ENCODE measurements at places on chromosomes 4 and X.

DNA sequence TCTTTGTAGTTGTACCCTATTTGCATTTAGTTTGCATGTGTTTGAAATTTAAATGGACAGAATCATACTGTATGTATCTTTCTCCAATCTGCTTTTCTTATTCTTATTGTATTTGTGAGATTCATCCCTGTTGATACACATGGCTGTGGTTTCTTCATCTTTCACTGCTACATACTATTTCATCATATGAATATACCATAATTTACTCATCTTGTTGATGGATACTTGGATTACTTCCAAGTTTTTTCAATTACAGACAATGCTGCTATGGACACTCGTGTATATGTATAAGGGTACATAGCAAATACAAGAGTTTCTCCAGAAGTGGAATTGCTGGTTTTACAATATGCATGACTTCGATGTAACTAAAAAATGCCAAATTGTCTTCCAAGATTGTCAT is 11.8 kb upstream of the KLHL8 start:
- DNase-seq = no peak

GRCh38 chr4:141458501-141458900 is 177.9 kb upstream of the IL15 start:
- peak; percentile 27 for DNase-seq

GRCh38 chr4:69075061-69075792 is 21.0 kb upstream of the UGT2B7 start:
- no peak for DNase-seq

DNA sequence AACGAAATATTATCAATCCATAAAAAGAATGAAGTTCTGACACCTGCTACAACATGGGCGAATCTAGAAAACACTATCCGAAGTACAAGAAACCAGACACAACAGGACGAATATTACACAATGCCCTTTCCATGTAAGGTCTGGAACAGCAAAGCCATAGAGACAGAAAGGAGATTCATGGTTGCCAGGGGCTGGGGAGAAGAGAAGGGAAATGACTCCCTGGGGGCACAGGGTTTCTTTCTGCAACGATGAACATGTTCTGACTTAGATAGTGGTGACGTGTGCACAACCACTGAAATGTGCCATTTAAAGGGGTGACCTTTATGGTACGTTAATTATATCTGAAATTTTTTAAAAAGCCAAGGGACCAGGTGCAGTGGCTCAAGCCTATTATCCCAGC is 28.3 kb downstream of the GPR143 start:
- no peak for DNase-seq

DNA sequence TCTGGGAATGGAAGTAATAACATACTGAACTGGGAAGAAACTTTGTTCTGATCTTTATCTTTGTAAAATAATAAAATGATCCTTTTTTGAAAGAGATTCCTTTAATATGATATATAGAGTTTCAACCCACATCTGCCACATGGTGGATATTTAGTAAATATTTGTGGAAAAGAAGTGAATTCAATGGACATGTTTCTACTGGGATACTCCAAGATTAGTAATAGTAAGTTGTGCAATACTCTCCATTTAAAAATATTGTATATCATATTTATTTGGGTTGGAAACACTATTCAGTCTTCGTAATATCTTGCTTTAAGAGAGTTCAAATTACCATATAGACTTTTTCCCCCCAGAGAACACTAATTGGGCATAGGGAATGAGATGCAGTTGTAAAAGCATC is 17.8 kb upstream of the ARSJ start:
- DNase-seq = no peak

GRCh38 chr4:839675-840443 is 13.9 kb upstream of the CPLX1 start:
- DNase-seq = no peak

DNA sequence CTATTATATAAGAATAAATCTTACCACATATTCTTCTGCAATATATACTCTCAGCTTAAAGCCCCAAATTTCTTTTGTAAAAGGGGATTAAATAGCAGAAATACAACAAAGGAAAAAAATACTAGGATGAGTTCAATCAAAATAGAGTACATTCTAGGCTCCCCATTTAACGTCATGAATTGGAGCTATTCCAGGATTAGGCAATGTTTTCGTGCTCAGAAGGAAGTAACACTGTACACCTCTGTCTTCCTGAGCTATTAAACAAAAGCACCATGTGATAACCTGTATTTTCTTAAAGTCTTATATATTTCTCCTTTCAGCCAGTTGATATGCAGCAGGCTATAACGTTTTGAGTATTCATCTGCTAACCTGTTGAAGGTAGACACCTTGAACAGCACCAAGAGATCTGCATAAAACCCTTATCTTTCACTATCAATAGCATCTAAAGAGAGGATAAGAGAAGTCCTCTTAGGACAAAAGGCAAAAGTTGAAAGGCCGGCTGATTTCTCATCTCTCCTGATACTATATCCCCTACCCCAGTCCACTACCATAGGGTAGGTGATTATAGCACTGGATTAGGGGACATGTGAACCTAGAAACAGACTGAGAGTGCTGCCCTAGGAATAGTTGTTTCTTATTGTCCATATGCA is 31.5 kb downstream of the TEC start:
- DNase-seq = peak; percentile 19

GRCh38 chr4:88786011-88786410 is 88.4 kb upstream of the NAP1L5 start:
- DNase-seq = no peak

DNA sequence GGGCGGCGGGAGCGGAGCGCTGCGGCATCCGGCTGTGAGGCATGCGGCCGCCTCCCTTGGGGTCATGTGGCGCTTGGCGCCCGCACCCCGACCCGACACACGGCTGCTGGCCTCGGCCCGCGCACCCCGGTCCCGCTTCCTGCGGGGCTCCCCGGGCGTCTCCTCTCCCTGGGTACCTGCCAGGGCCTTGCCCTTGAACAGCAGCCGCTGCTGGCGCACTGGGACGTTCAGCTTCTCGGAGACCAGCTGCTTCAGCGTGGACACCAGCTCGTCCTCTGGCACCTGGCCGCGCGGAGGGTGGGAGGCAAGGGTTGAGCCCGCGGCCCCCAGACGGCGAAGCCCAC is 391 bp downstream of the UBL4A start:
- DNase-seq = no peak

GRCh38 chr4:8278009-8278395 is 8.4 kb downstream of the HTRA3 start:
- peak; percentile 26 for DNase-seq

DNA sequence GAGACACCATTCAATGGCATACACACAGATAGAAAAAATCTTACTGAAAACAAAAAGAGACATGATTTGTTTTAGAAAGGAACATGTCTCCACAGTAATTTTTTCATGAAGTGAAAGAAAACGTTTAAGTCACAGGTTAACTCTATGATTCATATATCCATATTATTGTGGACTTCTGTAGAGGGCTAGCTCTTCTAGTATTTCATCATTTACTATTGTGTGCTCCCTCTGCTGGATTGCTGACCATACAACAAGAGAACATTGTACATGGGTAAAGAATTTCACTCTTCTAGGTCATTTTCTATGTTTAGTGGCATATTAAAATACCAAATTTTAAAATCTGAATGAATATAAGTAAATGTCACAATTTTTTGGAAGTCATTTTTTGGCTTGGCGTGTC is 91.8 kb upstream of the POU3F4 start:
- no peak for DNase-seq

DNA sequence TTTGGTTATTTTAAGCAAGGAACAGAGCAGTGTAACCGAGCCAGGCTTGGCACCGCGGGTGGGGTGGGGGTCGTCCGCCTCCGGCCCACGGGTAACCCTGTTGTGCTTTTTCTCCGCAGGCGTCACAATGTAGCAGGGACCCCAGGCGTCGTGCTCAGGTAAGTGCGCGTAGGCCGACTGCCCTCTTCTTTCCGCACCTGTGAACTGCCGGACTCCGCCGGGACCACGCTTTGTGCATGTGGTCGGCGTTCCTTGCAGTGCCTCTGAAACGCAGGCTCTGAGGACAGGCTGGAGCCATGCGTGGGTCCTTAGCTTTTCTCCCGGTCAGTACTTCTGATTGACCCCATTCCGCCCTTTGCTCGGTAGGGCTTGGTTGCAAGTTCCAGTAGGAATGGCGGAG is 24.9 kb downstream of the PCGF3 start:
- DNase-seq = no peak

Data from HT1080 (cell line).